ENCODE measurements at places on chromosomes 2 and 18. TPM values are rescaled to one million over a fixed set of nuclear protein-coding genes. Genes with fewer than 3 reads are reported as not detected.

- DNase-seq: no peak
- H3K27me3 ChIP-seq: peaks cover 51% of the 10 kb centered on the region
- no peaks in the 10 kb centered on the region for H3K36me3 ChIP-seq
Observed at GRCh38 chr2:84388133-84388532, 70.9 kb downstream of the SUCLG1 start.

DNA sequence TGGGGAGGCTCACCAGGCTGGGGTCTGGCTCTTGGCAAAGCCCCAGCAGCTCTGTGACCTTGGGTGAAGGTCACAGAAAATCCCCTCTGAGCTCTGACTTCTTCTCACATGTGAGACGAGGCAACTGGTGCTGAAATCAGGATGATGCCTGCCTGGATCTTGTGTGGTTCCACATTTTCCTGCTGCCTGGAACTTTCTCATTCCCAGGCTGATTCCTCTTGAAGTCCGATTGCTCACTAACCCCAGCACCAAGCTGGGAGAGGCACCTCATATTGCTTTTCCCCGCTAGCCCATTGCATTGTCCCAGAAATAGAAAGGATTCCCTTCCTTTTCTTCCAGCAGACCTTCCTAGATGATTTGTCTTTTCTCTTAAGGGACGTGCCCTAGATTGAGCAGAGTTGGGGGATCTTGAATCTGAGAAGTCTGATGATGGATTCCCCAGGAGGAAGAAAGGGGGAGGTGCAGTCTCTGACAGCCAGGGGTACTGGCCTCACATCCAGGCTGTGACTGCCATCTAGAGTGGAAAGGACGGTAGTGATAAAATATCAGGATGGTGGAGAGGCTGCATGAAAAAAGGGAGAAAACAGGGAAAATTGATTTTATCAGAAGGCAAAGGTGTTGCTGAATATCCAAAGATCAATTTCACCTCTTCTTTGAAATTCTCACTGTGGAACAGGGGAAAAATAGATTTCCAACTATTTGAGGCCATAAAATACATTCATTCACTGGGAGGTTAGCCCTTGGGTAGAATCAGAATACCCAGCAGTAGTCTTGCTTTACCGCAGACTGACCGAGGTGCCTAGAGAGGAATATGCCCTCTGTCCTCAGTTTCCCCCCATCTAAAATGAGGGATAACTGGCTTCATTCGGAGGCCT is 96.3 kb downstream of the FAM210A start:
- peaks cover 16% of the 10 kb centered on the region for H3K4me1 ChIP-seq
- peaks cover 12% of the 10 kb centered on the region for H3K36me3 ChIP-seq
- no peak for DNase-seq
- H3K27ac ChIP-seq: no peak overlapping the region
- no peaks in the 10 kb centered on the region for H3K27me3 ChIP-seq
- H3K4me3 ChIP-seq: no peak overlapping the region

Gene ZCCHC2
- total RNA-seq: 48.6 TPM

- no peak overlapping the region for H3K27ac ChIP-seq
- no peaks in the 10 kb centered on the region for H3K4me1 ChIP-seq
- peaks cover 28% of the 10 kb centered on the region for H3K27me3 ChIP-seq
- DNase-seq: no peak
- H3K36me3 ChIP-seq: no peaks in the 10 kb centered on the region
- no peak overlapping the region for H3K4me3 ChIP-seq
Observed at GRCh38 chr2:94997981-94998930, 27.3 kb upstream of the MAL start.

Data from activated T-helper 2 cell treated with anti-CD3 and anti-CD28 coated beads, Interferon-gamma antibody, Interleukin-2, Interleukin-4, amounts not matched to agents 10 μg/mL and 5 μg/mL and 100 μg/mL, durations not matched to agents 14 hours and 24 hours and 36 hours (primary cell).